ENCODE measurements at places on chromosomes 6 and 20.

- DNase-seq, result no peak
These were observed 73.1 kb downstream of the MKKS start for GRCh38 chr20:10360878-10361277.

GRCh38 chr6:52426667-52427066 lies 6.5 kb downstream of the EFHC1 start:
- no peak for DNase-seq

DNA sequence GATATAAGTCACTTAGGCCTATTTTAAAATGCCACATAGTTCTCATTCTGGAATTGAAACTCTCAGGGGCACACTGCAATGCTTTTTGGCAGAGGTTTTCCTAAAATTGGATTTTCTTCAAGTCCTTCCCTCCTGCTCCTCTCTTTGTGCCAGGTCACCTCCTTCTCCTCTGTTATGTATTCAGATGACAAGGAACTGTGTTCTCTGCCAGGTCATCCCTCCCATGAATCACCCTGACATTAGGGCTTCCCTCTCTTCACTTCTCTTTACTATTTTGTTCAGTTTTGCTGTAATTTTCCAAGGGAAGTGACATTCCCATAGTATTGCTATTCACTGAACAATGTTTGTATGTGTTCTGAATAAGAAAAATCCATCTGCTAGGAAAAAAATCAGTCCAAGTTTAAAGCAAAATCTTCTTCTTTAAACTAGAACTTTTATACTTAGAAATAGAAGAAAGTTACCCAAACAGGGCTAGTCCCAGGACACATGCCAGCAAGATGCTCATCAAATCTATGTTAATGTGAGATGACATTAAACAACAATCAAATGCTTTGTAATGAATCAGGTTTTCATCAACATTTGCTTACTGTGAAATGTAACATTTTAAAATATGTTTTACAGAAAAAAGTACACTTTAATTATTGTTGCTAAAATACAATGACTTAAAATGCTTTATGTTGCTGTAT lies 461.1 kb downstream of the MMUT start:
- DNase-seq, result peak; percentile 10

DNA sequence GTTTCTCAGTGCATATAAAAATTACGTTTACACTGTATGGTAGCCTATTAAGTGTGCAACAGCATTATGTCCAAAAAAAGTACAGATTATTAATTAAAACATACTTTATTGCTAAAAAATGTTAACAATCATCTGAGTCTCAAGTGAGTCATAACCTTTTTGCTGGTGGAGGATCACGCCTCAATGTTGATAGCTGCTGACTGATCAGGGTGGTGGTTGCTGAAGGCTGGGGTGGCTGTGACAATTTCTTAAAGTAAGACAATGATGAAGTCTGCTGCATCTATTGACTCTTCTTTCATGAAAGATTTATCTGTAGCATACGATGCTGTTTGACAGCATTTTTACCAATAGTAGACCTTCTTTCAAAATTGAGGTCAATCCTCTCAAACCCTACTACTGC lies 155.1 kb downstream of the BTBD9 start:
- no peak for DNase-seq

GRCh38 chr6:1336246-1336843 lies 24.4 kb downstream of the FOXQ1 start:
- DNase-seq, result no peak

GRCh38 chr6:75504465-75505222 lies 11.0 kb upstream of the FILIP1 start:
- no peak for DNase-seq

- no peak for DNase-seq
These were observed 253.8 kb upstream of the PRDM1 start for GRCh38 chr6:105832313-105832761.

GRCh38 chr6:124799638-124800037 lies 162.6 kb upstream of the RNF217 start:
- DNase-seq, result no peak

GRCh38 chr6:158999154-158999665 lies 792 bp downstream of the RSPH3 start:
- no peak for DNase-seq

- DNase-seq, result no peak
These were observed 92.3 kb downstream of the ATRN start for GRCh38 chr20:3563133-3563532.

- no peak for DNase-seq
These were observed 58.0 kb downstream of the SULF2 start for GRCh38 chr20:47727170-47727880.

- DNase-seq, result no peak
These were observed 15.0 kb upstream of the TFAP2A start for GRCh38 chr6:10429638-10430427.

- no peak for DNase-seq
These were observed 118.7 kb downstream of the JARID2 start for GRCh38 chr6:15364401-15365037.

DNA sequence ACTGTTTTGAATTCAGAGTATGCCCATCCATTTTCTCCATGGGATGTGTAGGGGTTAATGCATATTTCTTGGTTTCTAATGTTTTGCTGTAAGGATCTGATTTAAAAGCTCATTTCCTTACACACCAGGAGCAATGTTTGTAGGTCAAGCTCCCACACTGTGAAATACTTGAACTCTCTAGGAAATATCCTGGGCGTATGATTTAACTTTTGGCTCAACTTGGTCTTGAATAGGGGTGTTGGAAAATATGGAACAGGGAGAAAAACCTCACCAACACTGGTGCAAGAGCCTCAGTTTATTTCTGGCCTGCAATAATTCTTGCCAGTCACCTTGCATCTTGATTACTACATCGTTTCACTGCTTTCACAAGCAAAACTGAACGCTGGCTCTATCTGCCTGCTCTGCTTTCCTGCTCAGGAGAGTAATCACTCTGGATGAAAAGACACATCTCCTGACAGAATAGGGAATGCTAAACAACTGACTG lies 25.1 kb upstream of the RFPL4B start:
- DNase-seq, result no peak

DNA sequence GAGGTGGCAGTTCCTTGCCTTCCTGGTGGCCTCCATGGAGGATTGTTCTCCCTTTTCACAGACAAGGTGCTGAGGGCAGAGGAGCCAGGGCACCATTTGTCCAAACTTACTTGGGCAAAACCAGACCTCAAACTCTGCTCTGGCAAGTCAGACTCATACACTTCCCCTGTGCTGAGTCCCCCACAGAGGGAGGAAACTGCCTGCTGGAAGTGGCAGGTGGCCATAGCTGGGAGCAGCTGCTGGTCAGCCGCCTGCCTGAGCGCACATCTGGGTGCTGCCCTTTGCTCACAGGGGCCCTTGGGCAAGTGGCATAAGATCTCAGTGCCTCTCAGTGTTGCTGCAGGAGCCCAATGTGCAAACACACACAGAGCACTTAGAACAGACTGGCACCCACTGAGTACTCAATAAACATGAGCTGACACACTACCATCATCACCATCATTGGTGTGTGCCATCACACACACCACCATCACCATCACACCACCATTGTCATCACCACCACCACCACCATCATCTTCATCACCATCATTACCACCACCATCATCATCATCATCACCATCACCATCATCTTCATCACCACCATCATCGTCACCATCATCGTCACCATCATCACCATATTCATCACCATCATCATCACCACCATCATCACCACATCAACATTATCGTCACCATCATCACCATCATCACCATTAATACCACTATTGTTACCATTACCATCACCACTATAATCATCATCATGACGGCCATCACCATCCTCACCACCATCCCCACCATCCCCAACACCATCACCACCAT lies 17.6 kb downstream of the NOL4L start:
- no peak for DNase-seq

GRCh38 chr20:61765081-61765870 lies 300.4 kb downstream of the TAF4 start:
- DNase-seq, result no peak

DNA sequence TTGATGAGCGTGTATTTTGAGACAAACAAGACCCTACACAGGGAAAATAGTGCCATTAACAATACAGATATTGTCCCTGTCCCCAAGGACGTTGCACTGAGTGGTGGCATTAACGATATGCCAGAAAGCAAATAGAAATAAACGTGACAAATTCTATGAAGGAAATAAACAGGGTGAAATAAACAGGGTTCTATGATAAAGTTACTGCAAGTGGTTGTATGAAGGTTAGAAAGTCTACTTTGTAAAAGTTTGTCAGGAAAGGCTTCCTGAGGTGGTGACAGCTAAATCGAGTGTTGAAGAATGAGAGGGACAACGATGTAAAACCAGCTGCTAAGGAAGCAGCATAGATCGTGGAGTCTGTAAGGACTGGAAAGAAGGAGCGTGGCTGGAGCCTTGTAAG lies 380.2 kb downstream of the LAMA2 start:
- no peak for DNase-seq
